Stimulated activated CD4-positive, alpha-beta T cell treated with anti-CD3 and anti-CD28 coated beads, TNF-alpha, amount 100 ng/mL, for 1 hour (primary cell): ENCODE measurements at places on chromosomes 2 and 18.

DNA sequence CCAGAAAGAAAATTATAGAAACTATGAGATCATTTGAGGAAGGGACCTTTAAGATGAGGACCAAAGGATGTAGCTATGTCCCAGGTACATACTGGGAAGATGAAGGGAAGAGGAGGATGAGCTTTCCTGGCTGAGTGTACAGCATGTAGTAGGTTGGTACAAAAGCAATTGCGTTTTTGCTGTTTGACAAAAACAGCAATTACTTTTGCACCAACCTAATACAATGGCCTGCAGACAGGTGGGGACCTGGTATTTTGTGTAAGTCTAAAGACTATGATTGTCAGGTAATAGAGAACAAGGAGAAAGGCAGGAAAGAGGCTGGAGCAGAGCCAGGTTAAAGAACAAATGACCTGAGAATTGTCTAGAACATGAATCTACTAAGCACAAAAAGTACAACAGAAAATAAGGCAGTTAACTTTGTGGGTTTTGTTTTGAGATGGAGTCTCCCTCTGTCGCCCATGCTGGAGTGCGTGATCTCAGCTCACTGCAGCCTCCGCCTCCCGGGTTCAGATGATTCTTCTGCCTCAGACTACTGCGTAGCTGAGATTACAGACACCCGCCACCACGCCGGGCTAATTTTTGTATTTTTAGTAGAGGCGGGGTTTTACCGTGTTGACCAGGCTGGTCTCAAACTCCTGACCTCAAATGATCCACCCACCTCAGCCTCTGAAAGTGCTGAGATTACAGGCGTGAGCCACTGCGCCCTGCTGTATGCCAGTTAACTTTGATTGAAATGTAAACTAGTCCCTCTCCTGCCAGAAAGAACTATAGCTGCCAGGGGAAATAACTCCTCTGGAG lies 3.2 kb upstream of the TGOLN2 start:
- DNase-seq: no peak

GRCh38 chr18:4358618-4359017 lies 96.5 kb downstream of the DLGAP1 start:
- DNase-seq: no peak

DNA sequence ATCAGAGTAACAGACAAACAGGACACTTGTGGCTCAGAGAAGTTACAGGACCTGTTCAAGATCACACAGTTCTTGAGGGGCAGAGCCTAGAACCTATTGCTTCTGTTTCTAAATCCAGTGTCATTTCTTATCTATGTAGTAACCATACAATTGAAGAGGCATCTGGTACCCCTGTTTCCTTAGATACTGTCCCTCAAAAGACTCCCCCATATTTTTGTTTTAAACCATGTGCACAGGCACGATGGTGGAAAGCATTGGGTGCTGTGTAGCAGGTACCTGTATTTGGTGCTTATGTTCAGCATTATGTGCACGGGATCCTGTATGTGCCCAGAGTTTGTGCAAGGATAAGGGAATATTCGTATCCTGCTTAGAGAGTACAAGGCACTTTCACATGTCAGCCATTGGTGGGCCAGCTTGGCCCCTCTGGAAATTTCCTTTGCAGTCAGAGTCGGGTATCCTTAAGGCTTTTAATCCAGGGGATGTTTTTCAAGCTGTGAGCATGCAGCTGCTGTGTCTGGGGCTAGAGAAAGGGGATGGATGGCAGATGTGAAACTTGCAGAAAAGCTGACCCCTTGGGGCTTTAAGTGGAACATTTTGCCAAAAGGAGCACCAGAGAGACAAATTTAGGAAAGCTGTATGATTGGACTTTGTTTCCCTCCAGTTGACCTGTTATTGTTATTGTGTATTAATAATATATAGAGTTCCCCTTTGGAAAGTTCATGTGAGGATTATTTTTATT lies 2.1 kb downstream of the LBH start:
- DNase-seq: no peak

- no peak for DNase-seq
These were observed 57.9 kb upstream of the EPAS1 start for GRCh38 chr2:46239175-46239846.

DNA sequence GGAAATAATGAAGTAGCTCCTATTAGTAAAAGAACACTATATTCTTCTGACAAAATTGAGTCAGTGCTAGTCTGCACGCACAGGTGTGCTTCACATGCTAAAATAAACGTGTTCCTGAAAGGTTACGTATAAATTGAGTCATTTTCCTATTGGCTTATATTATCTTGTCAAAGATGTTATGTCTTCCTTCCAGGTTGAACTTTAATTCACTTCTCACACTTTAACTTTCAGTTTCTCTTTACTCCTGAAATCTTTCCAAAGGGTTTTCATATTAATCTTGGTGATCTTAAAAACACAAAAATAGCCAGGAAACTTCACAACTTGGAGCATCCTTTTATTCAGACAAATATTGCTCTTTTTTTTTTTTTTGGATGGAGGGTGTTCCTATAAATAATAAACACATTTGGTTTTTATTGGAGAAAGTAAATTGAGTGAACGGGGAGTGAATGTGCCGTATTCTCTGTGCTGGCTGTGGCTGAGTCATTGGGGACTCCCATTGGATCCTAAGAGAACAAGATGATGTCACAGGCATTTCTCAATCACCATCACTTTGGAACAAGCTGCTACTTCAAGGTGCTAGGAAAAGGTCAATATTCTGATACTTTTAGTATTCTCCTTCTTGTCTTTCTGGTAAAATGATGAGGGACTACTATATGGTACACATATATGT lies 150.2 kb upstream of the SPATS2L start:
- no peak for DNase-seq

GRCh38 chr2:235679471-235679870 lies 185.6 kb downstream of the AGAP1 start:
- DNase-seq: no peak

DNA sequence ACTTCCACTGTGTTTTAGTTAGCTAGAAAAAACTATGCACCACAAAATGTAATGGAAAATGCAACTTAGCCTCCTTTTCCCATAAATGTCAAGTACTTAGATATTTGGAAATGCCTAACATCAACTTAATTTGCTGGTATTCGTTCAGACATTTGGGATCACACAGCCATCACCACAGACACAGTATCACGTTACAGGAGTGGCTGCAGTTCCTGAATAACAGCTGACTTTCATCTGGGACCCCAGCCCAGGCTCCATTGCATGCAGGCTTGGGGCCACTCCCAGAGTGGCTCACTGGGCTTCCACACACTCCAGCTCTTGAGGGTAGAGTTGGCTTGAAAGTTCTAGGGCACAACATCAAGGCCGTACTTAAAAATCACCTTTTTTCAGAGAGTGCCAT lies 9.3 kb downstream of the TMEM182 start:
- no peak for DNase-seq

GRCh38 chr2:238158509-238159070 lies at the start of gene ERFE:
Gene ERFE (plus strand): TSS chr2:238158970. CDS start chr2:238159008, 38 bp downstream.
- DNase-seq: peak; percentile 46

GRCh38 chr2:165268754-165269153 lies 29.5 kb downstream of the SCN2A start:
- DNase-seq: no peak

DNA sequence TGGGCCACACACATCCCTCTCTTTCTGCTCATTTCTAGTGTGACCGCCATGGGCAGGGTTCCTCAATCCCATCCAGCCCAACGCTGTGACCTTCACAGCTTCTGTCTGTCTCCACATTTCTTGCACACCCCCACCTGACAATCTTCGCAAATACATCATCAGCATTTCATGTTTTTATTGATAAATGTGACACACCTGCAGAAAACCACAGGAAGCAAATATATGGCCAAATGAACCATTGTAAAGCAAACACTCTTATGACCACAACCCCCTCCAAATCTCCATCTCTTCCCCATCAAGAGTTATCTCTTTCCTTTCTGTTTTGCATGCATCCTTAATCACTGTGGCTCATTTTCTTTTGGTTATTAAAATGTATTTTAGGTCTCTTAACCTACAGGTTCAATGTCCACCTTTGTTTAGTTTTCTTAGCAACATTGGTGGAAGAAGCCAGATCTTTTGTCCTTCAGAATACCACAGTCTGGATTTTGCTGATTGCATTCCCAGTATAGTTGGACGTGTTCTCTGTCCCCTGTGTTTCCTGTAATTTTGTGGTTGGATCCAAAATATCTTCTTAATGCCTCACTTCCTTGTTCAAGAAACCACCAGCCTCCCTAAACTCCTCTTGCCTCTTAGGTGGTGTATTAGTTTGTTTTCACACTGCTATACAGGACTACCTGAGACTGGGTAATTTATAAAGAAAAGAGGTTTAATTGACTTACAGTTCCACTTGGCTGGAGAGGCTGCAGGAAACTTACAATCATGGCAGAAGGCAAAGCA lies 9.8 kb upstream of the NCK2 start:
- DNase-seq: no peak

GRCh38 chr18:31683106-31683505 lies 1.3 kb downstream of the B4GALT6 start:
- DNase-seq: no peak

GRCh38 chr2:71459084-71459431 lies 5.7 kb downstream of the DYSF start:
- no peak for DNase-seq

- DNase-seq: no peak
These were observed 174.6 kb downstream of the THADA start for GRCh38 chr2:43421194-43421593.
